ENCODE measurements at places on chromosomes 2 and 18.

- no peak for DNase-seq
Measured at GRCh38 chr2:25460261-25460905, 118.7 kb upstream of the DNMT3A start.

GRCh38 chr18:43007365-43007764 is 108.1 kb downstream of the RIT2 start:
- DNase-seq = no peak

GRCh38 chr18:12282442-12283039 is 25.5 kb upstream of the TUBB6 start:
- DNase-seq = no peak

GRCh38 chr2:14635391-14635871 is 2.9 kb downstream of the LRATD1 start:
- no peak for DNase-seq

DNA sequence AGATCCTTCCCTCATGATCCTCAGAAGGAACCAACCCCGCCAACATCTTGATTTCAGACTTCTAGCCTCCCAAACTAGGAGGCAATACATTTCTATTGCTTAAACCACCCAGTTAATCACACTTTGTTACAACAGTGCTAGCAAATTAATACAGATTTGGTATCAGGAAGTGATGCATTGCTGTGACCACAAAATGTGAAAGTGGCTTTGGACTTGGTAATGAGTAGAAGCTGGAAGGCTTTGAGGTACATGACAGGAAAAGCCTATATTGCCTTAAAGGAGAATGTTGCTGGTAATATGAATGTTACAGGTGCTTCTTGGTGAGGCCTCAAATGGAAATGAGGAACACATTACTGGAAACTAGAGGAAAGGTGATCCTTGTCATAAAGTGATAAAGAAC is 260.3 kb downstream of the SATB2 start:
- DNase-seq = no peak

DNA sequence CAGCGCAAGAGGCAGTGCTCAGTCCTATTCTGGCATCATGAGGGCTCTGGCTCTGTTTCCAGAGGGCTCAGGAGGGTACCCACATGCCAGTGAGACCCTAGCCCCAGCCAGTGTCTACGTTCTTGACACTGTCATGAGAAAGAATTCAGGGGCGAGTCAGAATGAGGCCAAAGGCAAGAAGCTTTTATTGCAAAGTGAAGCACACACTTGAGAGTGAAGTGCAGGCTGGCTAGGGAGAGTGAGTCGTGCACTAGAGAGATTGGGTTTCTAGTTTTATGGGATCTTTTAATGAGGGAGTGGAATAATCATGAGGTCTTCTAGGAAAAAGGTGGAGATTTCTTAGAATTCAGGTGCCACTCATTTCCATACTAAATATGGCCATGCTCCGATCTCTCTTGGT is 164.1 kb downstream of the DCDC2C start:
- no peak for DNase-seq

DNA sequence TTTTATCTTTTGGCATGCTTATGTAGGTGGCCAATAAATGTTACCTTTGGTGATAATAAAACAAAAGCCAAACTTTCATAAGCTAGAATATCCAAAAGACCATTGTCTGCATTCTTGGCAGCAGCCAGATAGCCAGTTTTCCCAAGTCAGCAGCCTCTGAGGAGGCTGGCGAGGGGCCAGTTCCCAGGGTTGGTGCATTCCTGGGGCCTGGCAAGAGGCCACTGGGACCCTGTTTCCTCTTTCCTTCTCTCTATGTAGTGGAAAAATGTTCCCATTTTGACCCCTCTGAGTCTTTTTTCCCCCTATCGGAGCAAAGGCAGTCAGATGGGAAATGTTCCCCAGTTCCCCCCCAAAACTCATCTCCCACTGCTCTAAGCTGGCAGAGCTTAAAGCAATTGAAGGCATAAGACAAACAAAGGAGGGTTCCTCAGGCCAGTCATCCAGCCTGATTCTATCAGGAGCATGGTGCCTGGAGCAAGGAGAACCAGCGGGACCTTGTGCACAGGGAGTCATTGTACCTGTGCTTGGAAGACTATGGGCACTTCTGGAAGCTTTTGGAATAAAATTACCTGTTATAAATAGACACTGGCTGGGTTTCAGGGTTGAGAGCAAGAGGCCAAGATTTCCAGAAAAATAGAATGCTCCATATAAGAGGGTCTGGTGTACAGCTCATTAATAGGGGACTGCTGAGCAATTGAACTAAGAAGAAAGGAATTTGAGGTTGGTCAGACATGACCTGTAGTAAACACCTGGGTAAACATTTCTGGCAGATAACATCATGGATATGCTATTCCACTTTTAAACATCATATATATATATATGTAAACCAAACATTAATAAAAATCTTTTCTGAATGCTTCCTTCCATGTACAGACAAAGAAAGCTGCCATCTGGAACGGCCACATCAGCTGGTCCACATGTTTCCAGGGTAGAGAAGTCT is 63.4 kb downstream of the NCKAP5 start:
- no peak for DNase-seq

DNA sequence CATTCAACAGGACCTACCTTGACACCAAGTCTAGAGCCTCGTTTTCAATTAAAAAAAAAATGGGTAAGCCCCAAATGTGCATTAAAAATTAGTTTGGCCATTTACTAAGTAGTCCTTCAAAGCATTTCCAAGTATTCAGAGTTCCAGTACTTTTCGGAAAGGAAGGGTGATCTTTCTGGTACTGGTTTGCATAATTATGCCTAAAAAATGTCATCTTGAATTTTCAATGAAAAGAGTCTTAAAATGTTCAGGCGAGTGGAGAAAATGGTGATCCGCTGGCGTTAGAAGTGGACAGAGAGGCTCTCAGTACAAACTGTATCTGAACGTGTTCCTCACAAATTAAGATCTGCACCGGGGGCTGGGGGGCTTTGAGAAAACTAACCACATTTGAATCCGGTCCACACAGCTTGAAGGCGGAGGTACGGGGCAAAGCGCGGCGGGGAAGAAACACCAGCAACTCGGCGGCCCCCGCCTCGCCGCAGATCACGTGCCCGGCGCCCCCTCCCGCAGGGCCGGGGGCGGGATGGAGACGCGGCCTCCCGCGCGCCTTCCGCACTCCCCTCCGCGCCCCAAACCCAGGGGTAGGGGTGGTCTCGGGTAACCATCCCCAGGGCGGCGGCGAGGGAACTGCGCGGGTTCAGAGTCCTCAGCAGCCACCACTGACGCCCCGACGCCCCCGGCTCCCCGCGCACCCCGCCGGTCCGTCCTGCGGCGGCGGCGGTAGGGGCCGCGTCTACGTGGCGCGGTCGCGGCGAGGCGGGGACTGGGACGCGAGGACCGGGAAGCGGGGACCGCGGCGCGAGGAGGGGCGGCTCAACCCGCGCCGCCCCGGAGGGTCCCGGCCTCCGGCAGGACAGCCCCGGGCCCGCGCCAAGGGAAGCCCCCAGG is 564 bp downstream of the LPIN2 start:
- peak; percentile 18 for DNase-seq

GRCh38 chr2:20159411-20160070 is 65.4 kb downstream of the SDC1 start:
- no peak for DNase-seq
